NCI-H1436 (cell line): ENCODE measurements at places on chromosomes 2 and 18.
A peak's percentile ranks its signal among the peaks of the same experiment; 100 is the strongest.

DNA sequence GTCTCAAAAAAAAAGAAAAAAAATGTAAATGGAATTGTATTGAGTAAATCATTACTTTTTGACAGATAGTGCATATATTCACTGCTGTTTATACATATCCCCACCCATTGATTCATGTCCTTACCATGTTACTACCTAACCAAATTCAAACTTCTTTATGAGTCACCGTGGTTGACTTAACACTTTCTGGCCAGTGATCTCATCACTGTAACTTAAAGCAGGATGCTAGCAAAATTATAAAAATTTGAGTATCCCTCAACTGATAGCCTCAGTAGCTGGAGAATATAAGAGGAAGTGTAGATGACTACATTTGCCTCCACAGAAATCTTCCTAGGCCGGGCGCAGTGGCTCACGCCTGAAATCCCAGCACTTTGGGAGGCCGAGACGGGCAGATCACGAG is 13.4 kb downstream of the CNOT9 start:
- no peak for DNase-seq

GRCh38 chr2:140597836-140598235 is 1533.0 kb downstream of the LRP1B start:
- DNase-seq: no peak

- peak; percentile 72 for DNase-seq
Observed at GRCh38 chr2:20225294-20226151, 593 bp upstream of the SDC1 start.

GRCh38 chr2:240502059-240502429 is 55.7 kb downstream of the ANKMY1 start:
- DNase-seq: no peak

DNA sequence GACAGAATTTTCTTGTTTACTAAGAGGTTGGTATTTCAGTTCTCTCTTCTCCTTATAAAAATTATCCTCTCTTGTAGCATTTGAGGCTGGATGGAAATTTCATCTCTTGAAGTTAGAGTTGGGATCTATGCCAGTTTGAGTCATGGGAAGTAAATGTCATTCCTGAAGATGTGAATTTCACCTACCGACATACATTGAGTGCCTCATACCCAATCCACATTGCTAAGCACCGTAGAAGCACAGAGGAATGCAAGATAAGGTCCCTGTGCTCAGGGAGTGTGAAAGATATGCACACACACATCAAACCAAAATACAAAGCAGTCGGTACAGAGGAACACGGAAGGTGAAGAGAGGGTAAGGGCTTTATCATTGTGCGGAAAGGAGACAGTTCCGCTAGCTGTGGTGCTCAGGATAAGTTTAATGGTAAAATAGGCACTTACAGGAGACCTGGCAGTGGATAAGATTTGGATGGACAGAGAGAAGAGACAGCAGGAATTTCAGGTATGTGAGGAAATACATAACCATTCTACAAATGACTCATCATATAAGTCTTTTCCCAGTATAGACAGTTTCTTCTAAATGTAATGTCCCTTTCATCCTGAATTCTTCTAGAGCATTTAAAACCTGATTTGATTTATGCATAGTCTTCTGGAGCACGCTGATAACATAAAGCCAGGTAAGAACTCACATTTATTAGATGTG is 205.3 kb upstream of the ST6GAL2 start:
- no peak for DNase-seq

- no peak for DNase-seq
Observed at GRCh38 chr2:2926009-2926857, 451.4 kb downstream of the EIPR1 start.

GRCh38 chr2:160005908-160006307 is 56.5 kb downstream of the PLA2R1 start:
- DNase-seq: no peak

DNA sequence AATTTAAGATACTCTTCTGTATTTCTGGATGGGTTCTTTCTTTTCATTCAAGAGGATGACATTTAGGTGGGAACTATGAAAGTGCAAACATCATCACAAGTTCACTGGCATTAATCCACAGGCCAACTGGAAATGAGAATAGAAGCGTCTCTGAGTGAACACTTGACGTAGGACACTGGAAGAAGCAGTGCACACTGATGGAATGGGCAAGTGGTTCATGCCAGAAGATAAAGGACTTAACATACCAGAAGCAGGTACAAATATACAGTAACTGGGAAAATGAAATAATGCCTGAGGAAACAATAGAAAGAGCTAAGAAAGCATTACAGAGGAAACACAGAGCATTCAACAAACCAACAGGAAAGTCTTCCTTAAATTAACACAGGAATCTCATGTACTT is 120.9 kb upstream of the CCDC195 start:
- no peak for DNase-seq

DNA sequence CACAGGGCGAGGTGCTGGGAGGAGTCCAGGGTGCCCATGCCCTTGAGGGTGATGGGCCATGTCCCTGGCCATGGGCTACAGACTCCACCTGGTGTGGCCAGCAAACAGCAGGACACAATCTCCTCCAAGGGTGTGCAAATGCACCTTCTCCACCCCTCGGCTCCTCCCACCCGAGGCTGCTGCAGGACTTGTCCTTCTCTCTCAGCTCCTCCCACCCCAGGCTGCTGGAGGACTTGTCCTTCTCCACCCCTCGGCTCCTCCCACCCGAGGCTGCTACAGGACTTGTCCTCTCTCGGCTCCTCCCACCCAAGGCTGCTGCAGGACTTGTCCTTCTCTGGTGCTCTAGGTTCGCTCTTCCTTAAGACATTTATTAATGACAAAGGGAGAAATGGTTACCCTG is 57.3 kb upstream of the SNTG2 start:
- DNase-seq: peak; percentile 41

- DNase-seq: no peak
Observed at GRCh38 chr2:184468826-184469225, 129.5 kb upstream of the ZNF804A start.

DNA sequence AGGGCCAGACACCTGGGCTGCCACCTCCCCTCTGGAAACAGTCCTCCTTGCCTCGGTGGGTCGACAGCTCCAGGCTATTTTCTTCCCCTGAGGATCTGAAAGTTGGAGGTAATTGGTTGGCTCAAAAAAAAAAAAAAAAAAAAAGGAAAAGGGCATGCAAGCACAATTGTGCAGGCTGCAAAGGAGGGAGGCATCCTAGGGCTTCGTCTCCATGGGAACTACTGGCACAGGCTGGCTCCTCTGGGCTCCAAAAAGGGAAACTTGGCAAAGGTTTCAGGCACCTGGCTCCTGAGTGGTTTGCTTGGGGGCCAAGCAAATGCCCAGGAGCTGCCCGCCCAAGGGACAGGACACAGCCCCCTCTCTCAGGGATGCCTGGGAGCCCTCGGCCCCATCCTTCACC is 1.1 kb upstream of the KCNIP3 start:
- DNase-seq: no peak

DNA sequence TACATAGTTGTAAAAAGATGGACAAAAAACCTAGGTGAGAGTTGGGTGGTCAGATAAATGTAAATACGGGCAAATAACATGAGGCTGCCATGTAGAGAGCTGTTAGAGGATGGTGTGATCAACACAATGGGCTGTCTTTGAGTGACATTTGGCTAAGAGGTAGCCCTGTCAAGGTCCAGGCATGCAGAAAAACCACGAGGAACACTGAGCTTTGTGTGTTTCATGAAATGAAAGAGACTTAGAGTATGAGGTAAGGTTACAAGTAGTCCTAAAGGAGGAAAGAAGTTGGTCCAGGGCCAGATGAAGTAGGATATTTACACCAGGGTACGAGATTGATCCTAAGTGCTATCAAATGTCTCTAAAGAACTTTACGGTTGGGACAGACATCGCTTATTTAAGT is 160.9 kb downstream of the RDH14 start:
- DNase-seq: no peak

- no peak for DNase-seq
Observed at GRCh38 chr2:13667415-13667757, 950.6 kb downstream of the TRIB2 start.
